ENCODE measurements at places on chromosomes 5 and 9.

- DNase-seq, result peak; percentile 26
These were observed 17.3 kb upstream of the RNU6ATAC start for GRCh38 chr9:134181648-134182034.

DNA sequence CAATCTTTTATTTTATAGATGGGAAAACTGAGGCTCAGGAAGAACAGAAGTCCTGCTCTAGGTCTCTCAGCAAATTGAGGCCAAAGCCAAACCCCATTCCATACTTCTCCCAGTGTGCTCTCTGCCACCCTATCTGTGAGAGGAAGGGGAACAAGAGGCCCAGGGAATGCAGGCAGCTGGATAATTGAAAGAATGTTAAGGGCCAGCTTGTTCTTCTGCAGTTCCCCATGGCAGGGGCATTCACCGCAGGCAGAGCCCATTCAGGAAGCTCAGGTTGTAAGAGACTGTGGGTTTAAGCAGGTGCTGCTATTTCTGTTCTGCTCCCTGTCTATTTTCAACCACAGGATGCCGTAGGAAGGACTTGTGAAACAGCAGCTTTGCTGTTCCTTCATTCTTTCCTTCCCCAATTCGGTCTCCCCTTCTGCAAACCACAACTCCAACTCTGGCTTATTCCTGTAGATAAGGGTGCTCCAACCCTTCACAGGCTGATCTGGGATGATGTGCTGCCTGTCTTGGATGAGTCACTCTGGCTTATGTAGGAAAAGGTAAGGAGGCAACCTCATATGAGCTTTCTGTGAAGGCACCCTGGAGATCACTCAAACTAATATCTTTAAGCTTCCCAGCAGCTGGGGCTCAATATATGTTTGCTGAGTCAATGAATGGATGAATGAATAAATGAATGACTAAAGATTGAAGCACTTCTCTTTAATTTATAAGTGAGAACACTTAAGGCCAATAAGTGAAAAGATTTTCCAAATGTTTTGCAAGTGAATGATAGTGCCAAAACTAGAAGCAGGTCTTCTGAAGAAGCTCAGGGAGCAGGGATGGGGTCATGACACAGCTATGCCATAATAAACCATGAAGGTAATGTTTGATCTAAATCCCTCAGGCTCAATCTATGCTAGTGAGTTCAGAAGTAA, 377.6 kb downstream of the BRINP1 start:
- no peak for DNase-seq

DNA sequence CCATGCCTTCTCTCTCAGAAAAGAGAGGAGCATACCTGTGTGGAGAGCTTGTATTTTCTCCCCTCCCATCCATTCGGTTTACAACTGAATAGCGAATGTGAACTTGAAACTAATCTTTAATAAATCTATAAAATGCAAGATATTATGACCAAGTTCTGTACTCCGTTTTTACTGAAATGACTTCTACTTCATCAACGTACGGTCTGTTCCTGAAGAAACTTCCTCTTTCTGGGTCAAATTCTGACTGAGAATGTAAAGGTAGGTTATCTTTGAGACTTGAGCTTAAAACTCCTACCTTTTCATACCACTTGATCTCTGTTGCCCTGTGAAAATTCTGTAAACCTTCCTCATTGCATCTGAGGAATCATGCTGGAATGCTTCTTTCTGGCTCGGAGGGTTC, 4.2 kb upstream of the CTNNAL1 start:
- no peak for DNase-seq

GRCh38 chr9:35760651-35761050, 6.6 kb upstream of the MSMP start:
- DNase-seq, result no peak

- no peak for DNase-seq
These were observed 37.0 kb downstream of the B4GALT1 start for GRCh38 chr9:33129886-33130881.

DNA sequence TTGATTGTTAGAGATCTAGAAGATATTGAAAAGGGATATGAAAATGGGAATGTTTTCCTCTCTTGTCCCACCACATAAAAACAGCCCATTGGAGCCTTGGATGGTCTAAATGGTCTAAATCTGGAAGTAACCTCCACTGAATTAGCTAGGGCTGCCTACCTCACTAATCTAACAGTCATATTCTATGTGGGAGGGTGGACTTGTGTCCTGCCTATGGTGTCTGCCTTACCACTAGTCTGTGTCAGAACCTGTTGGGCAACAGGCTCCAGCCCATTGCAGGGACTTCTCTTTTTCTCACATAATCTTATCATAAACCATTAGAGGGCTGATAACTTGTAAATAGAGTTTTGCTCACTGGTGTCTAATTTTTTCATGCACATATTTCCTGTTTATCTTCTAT, 548.8 kb upstream of the CDH18 start:
- DNase-seq, result no peak

DNA sequence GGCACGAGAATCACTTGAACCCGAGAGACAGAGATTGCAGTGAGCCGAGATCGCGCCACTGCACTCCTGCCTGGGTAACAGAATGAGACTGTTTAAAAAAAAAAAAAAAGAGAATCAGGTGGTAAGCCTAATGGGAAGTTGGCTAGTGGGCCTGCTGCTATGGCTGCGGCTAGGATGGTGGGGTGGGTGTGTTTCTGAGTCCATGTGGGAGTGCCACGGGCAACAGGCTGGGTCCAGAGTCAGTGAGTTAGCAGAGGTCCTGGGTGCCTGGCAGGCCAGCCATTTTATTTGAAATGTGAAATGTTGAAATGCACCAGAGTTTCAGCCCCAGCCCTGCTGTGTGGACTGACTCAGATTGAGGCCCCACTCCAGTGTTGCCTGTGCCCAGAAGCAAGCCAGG, 37.8 kb downstream of the JADE2 start:
- DNase-seq, result no peak

DNA sequence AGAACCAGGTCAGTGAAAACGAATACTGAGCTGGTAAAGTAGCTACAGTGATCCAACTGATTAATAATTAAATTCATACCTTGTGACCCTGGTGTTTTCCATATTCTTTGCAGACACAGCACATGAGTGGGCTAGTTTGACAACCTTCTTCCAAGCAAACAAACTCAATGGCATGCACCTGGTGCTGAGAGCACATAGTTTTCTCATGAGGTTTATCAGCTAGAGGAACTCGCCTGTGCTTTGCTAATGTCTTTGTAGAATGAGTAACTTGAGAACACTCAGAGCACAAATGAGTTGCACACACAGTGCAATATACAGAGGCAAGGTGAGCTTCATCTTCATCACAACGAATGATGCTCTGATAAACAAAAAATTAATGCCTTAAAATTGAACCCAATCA, 12.6 kb downstream of the TRIM23 start:
- no peak for DNase-seq

- DNase-seq, result no peak
These were observed 63.6 kb upstream of the PSD2 start for GRCh38 chr5:139732019-139732418.

GRCh38 chr5:129852747-129853352, 51.4 kb upstream of the CHSY3 start:
- DNase-seq, result peak; percentile 75

GRCh38 chr5:123150089-123150488, 61.0 kb downstream of the PRDM6 start:
- no peak for DNase-seq

DNA sequence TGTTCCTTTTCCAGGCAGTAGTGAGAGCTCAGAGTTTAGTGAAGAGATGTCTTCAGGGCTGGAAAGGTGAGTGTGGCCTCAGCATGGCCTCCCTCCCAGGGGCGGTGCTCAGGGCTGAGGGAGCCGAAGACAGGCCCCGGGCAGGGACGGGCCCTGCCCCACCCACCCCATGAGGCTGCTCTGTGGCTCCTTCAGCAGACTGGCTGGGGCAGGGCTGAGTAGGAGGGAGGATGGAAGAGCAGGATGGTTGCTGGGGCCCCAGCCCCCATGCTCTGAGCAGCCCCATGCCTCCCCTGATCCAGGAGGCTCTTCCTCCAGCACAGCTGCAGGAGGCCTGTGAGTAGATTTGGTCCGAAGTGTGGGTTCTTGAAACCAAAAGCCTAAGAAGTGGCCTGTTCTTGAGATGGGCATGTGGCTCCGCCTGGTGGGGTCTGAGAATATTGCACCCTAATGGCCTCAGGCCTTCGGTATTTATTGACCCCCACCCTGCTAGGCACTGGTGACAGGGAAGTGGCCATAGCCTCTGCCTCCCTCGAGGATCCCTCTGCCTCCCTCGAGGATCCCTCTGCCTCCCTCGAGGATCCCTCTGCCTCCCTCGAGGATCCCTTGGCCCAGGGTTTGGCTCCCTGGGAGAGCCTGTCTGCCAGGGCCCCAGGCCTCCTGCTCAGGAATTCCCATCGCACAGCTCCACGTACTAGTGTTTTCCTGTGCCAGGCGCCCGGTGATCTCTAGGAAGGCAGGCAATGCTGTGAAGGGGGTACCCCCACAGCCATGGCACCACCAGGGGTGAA, 65.4 kb upstream of the GARNL3 start:
- DNase-seq, result peak; percentile 77

DNA sequence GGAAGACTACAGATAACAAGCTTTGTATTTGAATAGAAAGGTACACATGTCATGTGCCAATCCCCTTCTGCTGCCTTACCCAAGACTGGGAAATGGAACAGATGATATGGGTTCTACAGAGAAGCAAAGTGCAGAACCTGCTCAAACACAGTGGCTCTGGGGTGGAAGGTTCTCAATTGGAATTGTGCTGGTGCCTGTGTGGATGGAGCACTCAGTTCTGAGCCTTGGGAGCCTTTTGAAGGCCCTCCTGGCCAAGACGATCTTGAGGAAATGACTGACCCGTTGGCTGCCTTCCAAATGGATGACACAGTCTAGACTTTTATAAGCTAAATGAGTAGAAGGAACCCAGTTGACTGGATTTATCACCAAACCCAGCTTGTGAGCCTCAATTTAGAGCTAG, 4.2 kb upstream of the PRSS3 start:
- no peak for DNase-seq

GRCh38 chr5:122257000-122257399, 55.0 kb upstream of the SNCAIP start:
- no peak for DNase-seq

DNA sequence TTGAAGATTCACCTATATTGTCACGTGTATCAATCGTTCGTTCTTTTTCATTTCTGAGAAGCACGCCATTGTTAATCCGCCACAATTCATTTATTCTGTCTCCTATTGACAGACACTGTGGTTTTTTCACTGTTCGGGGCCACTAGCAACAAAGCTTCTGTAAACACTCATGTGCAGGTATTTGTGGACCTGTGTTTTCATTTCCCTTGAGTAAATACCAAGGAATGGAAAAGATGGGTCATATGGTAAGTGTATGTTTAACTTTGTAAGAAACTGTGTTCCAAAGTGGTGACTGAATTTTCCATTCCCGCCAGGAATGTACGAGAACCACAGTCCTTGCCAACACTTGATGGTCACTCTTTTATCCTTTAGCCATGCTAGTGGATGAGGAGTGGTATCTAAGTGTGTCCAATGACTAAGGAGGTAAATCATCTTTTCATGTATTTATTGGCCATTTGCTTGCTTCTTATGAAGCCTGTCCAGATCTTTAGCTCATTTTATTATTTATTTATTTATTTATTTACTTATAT, 10.7 kb downstream of the ABO start:
- no peak for DNase-seq

DNA sequence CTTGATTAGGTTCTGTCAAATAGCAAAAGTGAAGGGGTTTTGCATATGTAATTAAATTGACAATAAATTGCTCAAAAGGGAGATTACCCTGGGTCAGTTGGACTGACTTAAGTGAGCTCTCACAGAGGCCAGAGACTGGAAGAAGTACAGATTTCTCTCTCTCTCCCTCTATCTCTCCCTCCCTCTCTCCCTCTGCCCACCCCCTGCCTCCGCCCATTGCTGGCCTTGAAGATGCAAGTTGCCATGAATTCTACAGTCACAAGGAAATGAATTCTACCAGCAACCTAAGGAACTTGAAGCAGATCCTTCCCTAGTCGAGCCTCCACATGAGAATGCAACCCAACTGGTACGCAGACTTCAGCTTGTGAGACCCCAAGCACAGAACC, 119.2 kb downstream of the LPAR1 start:
- no peak for DNase-seq

DNA sequence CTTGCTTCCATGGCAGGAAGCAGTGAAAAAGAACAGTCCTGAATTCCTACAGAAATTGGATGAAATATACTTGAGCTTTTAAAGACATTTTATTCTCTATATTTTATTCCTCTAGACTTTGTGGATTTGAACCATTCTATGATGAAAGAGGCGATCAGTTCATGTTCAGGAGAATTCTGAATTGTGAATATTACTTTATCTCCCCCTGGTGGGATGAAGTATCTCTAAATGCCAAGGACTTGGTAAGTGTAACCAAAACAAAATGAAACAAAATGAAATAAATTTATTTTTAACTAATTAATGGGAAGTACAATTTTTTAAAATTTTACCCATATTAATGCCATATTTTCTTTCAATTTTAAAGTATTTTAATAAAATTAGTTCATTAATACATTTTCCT, 34.1 kb downstream of the STARD4 start:
- no peak for DNase-seq

- no peak for DNase-seq
These were observed 4.7 kb downstream of the ZFAND5 start for GRCh38 chr9:72360324-72360723.

GRCh38 chr9:21450733-21451394, 10.6 kb downstream of the IFNA1 start:
- no peak for DNase-seq

GRCh38 chr5:82164977-82165713, 113.0 kb downstream of the RPS23 start:
- no peak for DNase-seq

- no peak for DNase-seq
These were observed 350.8 kb downstream of the EFNA5 start for GRCh38 chr5:107319901-107320300.

DNA sequence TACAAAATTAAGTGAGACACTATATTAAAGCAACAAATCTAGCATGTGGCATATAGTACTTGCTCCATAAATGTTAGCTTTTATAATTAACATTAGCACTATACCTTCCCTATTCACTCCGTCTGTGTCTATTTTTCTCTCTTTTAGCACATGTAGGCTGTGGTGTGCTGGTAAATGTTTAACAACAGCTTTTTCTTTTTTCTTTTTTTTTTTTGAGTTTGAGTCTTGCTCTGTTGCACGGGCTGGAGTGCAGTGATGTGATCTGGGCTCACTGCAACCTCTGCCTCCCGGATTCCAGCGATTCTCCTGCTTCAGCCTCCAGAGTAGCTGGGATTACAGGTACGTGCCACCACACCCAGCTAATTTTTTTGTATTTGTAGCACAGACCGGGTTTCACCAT, 62.1 kb downstream of the SPRY4 start:
- DNase-seq, result no peak

GRCh38 chr9:19281801-19282200, 51.3 kb downstream of the DENND4C start:
- DNase-seq, result no peak
